ENCODE measurements at places on chromosomes 12 and 14.
A peak's percentile ranks its signal among the peaks of the same experiment; 100 is the strongest.

- DNase-seq, result no peak
These were observed 90.7 kb downstream of the PLEKHA5 start for GRCh38 chr12:19220205-19220604.

DNA sequence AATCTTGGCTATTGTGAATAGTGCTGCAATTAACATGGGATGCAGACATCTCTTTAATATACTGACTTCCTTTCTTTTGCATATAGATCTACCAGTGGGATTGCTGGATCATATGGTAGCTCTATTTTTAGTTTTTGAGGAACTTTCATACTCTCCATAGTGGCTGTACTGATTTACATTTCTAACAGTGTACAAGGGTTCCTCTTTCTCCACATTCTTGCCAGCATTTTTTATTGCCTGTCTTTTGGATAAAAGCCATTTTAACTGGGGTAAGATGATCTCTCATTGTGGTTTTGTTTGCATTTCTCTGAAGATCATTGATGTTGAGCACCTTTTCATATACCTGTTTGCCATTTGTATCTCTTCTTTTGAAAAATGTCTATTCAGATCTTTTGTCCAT lies 8.4 kb downstream of the AMDHD1 start:
- DNase-seq, result no peak

GRCh38 chr12:66011731-66012130 lies 118.8 kb downstream of the LLPH start:
- DNase-seq, result no peak

GRCh38 chr12:98437806-98438595 lies 77.4 kb upstream of the TMPO start:
- DNase-seq, result no peak

DNA sequence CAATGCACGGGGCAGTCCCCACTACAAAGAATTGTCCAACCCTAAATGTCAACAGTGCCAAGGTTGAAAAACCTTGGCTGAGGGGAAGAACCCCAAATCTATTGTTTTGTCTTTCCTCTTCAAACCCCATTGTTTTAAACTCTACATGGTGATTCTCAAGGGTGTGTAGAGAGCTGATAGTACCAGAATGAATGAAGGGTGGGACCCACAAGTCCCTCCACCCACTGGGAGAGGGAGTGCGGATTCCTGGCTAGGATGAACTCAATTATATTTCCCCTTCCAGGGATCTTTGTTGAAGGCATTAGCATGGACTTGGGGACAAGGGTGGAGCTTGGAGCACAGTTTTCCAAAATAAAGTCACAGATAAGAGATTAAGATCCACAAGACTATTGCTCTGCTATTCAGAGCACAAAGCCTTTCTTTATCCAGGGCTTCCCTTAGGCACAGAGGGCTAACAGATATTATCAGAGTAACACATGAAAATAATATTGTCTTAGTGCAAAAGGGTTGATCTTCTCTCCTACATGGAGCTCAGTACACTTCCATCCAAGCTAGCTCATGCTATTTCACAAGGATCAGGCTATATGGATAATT lies 755.1 kb upstream of the TBX3 start:
- DNase-seq, result no peak

- peak; percentile 90 for DNase-seq
These were observed 13.0 kb downstream of the ATG14 start for GRCh38 chr14:55398679-55399078.

Measured in AG04450 (cell line).